ENCODE measurements at places on chromosomes 7 and 10. TPM values are rescaled to one million over a fixed set of nuclear protein-coding genes. Genes with fewer than 3 reads are reported as not detected.

The INMT gene
- 0.32 TPM for total RNA-seq

The RHOBTB1 gene
- 1.6 TPM for total RNA-seq

The UPK3BL2 gene
- 7.0 TPM for total RNA-seq

The PRKG1 gene
- 1.4 TPM for total RNA-seq

The SLC35G1 gene
- 9.4 TPM for total RNA-seq

The PRSS37 gene
- total RNA-seq: not detected

The KDM7A gene
- 11.6 TPM for total RNA-seq

The DTX2 gene
- 37.4 TPM for total RNA-seq

DNA sequence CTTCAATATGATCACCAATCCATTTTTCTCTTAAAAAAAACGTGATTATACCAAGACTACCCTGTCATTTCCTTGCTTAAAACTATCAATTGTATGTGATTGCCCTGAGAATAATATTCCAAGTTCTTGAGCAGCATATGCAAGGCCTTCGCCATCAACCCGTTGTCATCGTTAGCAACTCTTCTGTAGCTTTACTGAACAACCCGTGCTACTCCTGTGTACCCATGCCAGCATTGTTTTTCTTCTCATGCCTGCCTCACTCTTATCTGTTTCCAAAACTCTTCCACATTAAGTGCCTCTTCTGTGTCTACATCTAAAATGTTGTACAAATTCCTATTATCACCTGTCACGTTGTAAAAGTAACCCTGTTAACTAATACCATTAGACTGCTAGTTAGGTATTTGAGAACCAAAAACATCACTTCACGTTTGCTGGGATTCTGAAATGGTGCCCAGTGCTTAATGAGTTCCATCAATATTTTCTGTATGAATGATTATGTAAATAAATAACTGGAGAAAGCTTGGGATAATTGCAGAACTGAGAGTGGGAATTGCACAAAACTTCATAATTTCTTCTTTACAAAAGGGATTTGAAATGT lies 10.5 kb downstream of the CAV2 start:
- no peak overlapping the region for H3K4me3 ChIP-seq
- no peak for DNase-seq
- H3K36me3 ChIP-seq: peaks cover 29% of the 10 kb centered on the region

- H3K36me3 ChIP-seq: no peaks in the 10 kb centered on the region
- H3K4me1 ChIP-seq: no peaks in the 10 kb centered on the region
- no peaks in the 10 kb centered on the region for H3K27me3 ChIP-seq
- no peak overlapping the region for H3K4me3 ChIP-seq
These were observed 366.5 kb upstream of the AKR1E2 start for GRCh38 chr10:4459531-4459930.

GRCh38 chr7:22060197-22060596 lies 114.5 kb upstream of the CDCA7L start:
- no peak overlapping the region for H3K27ac ChIP-seq
- DNase-seq: no peak

- no peaks in the 10 kb centered on the region for H3K4me1 ChIP-seq
- no peak overlapping the region for H3K27ac ChIP-seq
- H3K36me3 ChIP-seq: no peaks in the 10 kb centered on the region
- no peaks in the 10 kb centered on the region for H3K27me3 ChIP-seq
- no peak overlapping the region for H3K4me3 ChIP-seq
These were observed 105.7 kb downstream of the HBP1 start for GRCh38 chr7:107274506-107274905.

GRCh38 chr7:129122078-129122750 lies 22.3 kb upstream of the TSPAN33 start:
- H3K4me1 ChIP-seq: no peaks in the 10 kb centered on the region
- no peaks in the 10 kb centered on the region for H3K27me3 ChIP-seq
- no peak overlapping the region for H3K4me3 ChIP-seq
- no peak for DNase-seq

- DNase-seq: no peak
- no peaks in the 10 kb centered on the region for H3K27me3 ChIP-seq
- no peak overlapping the region for H3K4me3 ChIP-seq
These were observed 383.9 kb downstream of the SORCS1 start for GRCh38 chr10:106780632-106781031.

- no peak for DNase-seq
- no peaks in the 10 kb centered on the region for H3K36me3 ChIP-seq
- no peaks in the 10 kb centered on the region for H3K27me3 ChIP-seq
- no peak overlapping the region for H3K27ac ChIP-seq
- no peak overlapping the region for H3K4me3 ChIP-seq
These were observed 56.8 kb downstream of the CHCHD3 start for GRCh38 chr7:133025056-133025455.

- H3K27me3 ChIP-seq: peaks cover 29% of the 10 kb centered on the region
- DNase-seq: no peak
- no peaks in the 10 kb centered on the region for H3K4me1 ChIP-seq
- no peaks in the 10 kb centered on the region for H3K36me3 ChIP-seq
- H3K27ac ChIP-seq: no peak overlapping the region
- no peak overlapping the region for H3K4me3 ChIP-seq
These were observed 84.0 kb downstream of the LYZL1 start for GRCh38 chr10:29372920-29373319.

DNA sequence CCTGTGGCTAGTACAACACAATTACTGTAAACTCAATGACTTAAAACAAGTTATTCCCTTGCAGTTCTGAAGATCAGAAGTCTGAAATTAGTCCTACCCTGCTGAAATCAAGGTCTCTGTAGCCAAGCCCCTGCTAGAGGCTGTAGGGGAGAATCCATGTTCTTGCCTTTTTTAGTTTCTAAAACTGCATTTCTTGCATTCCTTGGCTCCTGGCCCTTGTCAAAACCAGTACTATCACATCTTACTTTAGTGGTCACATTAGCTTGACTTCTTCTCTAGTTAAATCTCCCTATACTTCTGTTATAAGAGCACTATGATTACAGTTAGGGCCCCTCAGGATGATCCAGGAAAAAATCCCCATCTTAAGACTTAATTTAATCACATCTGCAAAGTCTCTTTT lies 567.0 kb downstream of the GFRA1 start:
- no peak for DNase-seq
- no peaks in the 10 kb centered on the region for H3K4me1 ChIP-seq
- no peak overlapping the region for H3K4me3 ChIP-seq

GRCh38 chr10:5606864-5607263 lies 59.5 kb downstream of the ASB13 start:
- no peaks in the 10 kb centered on the region for H3K36me3 ChIP-seq
- peaks cover 28% of the 10 kb centered on the region for H3K4me1 ChIP-seq
- no peak overlapping the region for H3K27ac ChIP-seq
- no peak overlapping the region for H3K4me3 ChIP-seq

DNA sequence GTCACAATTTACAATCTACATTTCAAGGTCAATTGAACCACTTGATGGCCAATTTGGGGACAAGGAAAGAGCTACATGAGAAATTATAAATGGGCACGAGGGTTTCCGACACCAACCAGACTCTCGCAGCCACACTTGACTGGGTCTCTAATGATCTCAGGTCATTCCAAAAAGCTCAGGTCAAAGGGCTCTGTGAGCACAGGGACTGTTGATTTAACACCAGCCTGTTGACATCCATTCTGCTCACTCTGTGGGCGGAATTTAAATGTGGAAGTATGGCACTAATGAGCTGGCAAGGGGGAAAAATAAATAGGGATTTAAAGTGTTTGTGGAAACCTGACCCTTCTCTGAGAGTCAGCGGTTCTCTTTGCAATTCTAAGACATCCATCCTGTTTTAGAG lies 810.7 kb upstream of the AUTS2 start:
- no peaks in the 10 kb centered on the region for H3K27me3 ChIP-seq

DNA sequence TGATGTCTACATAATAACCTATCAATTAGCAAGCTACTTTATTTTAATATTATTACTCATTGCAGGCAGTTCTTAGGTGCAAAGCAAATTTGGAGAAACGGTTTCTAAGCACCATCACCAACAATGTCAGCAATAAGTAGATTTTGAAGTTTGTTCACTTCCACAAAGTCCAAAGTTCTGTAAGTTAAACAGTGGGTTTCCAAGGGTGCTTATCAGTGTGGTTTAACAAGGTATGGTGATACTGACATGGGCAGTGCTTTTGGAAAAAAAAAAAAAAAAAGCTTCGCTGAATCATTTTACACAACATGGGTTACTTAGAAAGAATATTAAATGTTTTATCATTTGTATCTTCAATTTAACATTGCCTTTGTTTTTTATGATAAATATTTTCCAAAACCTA lies 101.8 kb downstream of the SPAG6 start:
- no peaks in the 10 kb centered on the region for H3K4me1 ChIP-seq
- H3K36me3 ChIP-seq: no peaks in the 10 kb centered on the region
- H3K27me3 ChIP-seq: no peaks in the 10 kb centered on the region
- no peak for DNase-seq
- no peak overlapping the region for H3K4me3 ChIP-seq

DNA sequence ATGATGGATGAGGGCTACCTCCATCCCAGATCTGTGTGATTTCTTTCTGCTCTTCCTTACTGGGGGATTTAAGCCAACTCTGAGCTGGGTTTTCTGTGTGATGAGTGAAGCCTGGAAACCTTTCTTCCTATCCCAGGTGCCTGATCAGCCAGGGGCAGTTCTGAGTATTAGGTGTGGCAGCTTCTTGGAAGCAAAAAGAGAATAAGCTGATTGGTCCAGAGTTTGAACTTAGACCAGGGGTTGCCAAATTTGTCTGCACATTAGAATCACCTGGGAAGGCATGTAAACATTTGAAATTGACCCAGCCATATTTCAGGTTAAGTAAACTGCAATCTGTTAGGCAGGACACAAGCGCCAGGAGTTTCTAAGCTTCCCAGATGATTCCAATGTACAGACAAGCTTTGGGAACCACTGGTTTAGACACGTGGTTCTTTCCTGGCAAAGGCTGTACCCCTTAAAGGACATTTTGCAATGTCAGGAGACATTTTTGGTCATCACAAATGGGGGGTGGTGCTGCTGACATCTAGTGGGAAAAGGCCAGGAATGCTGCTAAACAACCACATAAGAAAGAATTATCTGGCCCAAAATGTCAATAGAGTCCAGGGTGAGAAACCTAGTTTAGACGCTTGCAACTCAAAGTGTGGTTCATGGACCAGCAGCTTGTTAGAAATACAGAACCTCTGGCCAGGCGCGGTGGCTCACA lies 160.5 kb upstream of the GHITM start:
- no peaks in the 10 kb centered on the region for H3K27me3 ChIP-seq
- no peak for DNase-seq
- no peaks in the 10 kb centered on the region for H3K36me3 ChIP-seq
- peaks cover 10% of the 10 kb centered on the region for H3K4me1 ChIP-seq
- H3K4me3 ChIP-seq: no peak overlapping the region

- no peaks in the 10 kb centered on the region for H3K4me1 ChIP-seq
- H3K27ac ChIP-seq: no peak overlapping the region
- no peak overlapping the region for H3K4me3 ChIP-seq
- no peaks in the 10 kb centered on the region for H3K36me3 ChIP-seq
- no peak for DNase-seq
These were observed 43.9 kb upstream of the GPR158 start for GRCh38 chr10:25130906-25131305.

- no peaks in the 10 kb centered on the region for H3K36me3 ChIP-seq
- H3K27me3 ChIP-seq: peaks cover 5% of the 10 kb centered on the region
- no peak overlapping the region for H3K27ac ChIP-seq
These were observed 171.4 kb downstream of the SFMBT2 start for GRCh38 chr10:7239312-7239985.

DNA sequence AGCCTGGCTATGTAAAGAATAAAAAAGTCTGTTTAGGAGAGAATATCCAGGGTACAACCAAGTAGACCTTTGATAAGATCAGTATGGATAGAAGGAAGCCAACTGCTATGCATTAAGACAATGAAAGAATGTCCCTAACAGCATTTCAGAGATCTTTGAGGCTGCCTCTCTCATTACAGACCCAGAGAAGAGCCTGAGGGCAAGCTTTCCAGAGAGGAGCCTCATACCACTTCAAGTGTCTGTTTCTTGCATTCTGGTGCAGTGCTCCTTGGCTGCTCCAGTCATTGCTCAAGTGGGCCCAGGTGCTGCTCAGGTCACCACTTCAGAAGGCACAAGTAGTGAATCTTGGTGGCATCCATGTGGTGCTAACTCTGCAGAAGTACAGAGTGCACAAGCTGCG lies 514.0 kb downstream of the PLXDC2 start:
- no peaks in the 10 kb centered on the region for H3K36me3 ChIP-seq
- H3K27ac ChIP-seq: no peak overlapping the region
- H3K4me1 ChIP-seq: no peaks in the 10 kb centered on the region
- no peak overlapping the region for H3K4me3 ChIP-seq
- H3K27me3 ChIP-seq: no peaks in the 10 kb centered on the region
- DNase-seq: no peak

DNA sequence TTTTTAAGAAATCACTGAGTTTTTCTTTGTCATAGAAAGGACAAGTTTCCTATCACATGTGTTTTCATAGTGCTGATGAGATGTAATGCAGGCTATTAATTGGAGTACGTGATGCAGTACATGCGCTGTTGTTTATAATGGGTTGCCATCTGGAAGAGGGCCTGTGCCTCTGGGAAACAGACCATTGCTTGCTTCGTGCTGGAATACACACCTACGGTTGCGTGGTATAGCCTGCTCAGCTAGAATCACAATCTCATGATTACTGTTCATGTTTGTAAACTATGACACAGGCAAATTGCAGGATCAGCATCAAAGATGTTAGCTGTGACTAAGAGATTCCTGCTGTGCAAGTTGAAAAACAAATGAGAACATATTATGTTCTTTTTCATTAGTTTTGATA lies 107.2 kb upstream of the STEAP1B start:
- H3K4me1 ChIP-seq: no peaks in the 10 kb centered on the region
- no peaks in the 10 kb centered on the region for H3K36me3 ChIP-seq
- no peaks in the 10 kb centered on the region for H3K27me3 ChIP-seq
- no peak overlapping the region for H3K27ac ChIP-seq
- H3K4me3 ChIP-seq: no peak overlapping the region

DNA sequence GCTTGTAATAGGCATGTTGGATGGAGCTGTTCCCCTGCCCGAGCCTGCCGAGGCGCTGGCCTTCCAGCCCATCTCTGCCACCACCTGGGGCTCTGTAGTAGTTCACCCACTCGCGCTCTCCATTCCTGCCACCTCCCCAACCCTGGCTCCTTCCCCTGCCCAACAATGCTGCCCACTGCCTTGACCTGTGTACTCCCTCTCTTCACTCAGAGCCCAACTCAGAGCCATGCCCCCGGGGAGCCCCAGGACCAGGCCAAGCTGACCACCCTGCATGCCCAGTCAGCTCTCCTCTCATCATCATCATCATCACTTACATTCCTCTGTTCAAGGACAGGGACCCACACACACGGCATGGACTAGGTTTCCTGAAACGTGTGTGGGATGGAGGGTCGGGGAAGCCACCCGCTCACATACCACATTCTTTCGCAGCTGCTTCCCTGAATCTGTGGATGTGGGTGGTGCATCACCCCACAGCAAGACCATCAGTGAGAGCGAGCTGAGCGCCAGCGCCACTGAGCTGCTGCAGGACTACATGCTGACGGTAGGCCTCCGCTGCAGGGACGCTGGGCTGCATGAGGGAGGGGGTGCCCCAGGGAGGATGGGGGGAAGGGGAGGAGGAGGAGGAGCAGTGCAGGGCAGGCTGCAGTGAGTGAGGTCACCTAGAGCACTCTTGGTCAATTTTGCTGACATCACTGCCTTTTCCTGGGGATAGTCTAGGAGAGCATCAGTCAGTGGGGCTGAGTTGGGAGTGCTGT lies 15.6 kb downstream of the NACAD start:
- no peak overlapping the region for H3K27ac ChIP-seq
- H3K4me1 ChIP-seq: peaks cover 8% of the 10 kb centered on the region
- no peaks in the 10 kb centered on the region for H3K27me3 ChIP-seq
- H3K4me3 ChIP-seq: no peak overlapping the region
- no peaks in the 10 kb centered on the region for H3K36me3 ChIP-seq

GRCh38 chr7:29284696-29285443 lies 90.3 kb downstream of the CHN2 start:
- H3K36me3 ChIP-seq: no peaks in the 10 kb centered on the region
- no peak for DNase-seq
- peaks cover 15% of the 10 kb centered on the region for H3K4me1 ChIP-seq
- 0 out of 2 replicates have a peak overlapping the region, but pooled peaks have one; percentile 2 for H3K4me3 ChIP-seq

Measured in HCT116 (cell line).